ENCODE measurements at places on chromosomes 6 and 20.
A peak's percentile ranks its signal among the peaks of the same experiment; 100 is the strongest.

DNA sequence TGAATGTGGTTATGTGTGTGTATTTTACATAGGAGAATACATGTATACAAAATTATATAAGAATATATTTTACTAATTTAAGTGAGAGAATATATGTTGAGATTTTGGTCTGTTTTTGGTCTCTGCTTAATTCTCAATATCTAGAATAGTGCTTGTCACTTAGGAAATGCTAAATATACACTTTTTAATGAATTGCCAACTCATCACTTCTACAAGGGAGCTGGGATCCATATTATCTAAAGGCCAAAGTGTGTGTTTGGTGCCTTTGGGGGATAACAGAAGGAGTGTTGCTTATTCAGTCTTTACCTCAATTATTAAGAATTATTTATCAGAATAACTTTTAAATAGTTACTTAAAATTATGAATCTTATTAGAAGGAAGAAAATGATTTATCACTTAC, 1304.8 kb downstream of the HACE1 start:
- DNase-seq = no peak

GRCh38 chr6:30828027-30828962, 56.0 kb upstream of the DDR1 start:
- peak; percentile 72 for DNase-seq

DNA sequence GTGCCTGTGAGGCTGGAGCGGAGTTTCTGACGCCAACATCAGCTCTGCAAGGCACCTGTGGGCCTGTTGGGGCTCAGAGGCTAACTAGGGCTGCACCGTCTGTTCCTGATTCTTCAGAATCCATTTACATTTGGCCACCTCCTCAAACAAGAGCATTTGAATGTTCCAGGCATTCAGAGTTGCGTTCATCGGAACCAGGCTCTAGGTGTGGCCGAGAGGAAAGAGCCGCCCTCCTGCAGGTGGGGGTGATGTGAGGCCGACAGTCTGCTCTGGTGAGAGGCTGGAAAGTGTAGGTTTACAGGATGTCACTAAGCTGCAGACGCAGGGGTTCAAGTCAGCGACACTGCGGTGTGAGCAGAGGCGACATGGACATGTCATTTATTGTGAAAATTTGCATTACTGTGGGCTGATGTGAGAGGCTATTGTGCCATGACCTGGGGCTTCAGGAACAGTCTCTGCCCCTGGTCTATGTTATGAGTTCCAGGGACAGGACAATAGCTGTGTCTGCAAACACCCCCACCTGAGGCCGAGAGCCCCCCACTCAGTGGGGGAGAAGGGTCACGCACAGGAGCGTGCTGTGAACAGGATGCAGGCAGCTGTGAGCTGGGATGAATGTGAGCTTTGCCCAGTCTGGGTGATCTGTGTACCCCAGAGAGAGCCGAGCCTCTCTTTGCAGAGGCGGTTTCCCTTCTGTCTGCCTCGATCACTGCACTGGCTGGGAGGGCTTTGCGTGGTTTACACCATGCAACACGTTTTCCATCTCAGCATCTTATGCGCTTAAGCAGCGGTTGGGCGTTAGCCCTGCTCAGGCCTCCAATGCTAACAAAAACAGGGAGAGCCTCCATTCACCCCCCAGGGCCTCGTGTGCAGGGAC, 21.1 kb downstream of the SLCO4A1 start:
- no peak for DNase-seq

DNA sequence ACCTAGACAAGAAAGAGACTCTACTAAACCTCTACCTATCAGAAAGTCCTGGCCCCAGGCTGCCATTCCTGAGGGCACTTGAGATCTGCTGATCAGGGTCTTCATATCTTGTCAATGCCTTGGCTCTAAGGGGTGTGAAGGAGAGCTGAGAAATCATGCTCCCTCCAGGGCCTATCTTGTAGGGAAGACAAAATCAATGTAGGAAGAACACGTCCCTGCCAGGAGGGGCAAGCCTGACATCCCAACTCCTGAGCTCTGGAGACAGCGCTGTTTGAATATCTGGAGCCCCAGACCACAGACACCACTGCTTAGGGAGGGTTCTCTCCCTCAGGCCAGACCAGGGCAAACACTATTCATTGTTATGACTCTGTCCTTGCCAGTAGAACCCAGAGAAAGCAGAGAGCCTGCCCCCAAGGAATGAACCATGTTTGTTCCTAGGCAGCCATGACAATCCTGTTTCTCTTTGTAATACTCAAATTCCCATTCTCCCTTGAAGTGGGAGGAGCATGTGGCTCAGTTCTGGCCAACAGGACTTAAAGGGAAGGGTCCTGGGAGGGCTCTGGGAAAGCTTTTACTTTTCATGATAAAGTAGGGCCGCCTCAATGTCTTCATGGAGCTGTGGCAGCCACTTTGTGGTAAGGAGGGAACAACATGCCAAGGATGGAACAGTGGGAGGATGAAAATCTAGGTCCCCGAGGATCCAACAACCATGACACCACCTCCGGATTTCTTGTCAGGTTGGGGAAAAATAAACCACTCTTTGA, 1.8 kb upstream of the FASTKD5 start:
- DNase-seq = no peak

- no peak for DNase-seq
Measured at GRCh38 chr6:34248198-34248726, 544 bp downstream of the SMIM29 start.

DNA sequence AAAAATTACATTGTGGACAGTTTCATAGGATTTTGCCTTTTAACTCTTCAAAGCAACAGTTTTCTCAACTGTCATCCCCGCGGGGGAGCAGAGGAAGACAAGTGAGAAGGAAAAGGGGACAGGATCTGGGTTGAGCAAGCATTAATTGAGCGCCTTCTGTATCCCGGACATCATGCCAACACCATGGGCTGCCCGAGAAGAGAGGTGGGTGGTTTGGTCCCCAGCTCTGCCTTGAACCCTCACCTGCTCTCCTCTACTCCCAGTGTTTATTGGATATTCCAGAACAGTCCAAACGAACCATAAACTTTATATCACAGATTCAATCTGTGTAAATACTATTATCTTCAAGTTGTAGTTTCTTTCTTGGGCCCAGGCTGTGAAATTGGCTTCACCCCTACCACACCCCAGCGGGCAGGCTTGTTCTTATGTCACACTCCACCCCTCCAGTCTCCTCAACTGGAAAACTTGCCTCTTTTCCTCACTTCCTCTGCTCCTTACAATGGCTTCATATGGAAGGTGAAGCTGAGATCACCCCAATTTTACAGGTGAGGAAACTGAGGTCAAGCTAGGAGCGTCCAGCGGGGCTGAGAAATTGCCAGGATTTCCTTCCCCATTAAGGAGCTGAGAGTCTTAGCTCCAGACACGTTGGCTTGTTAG, 6.0 kb downstream of the PCK1 start:
- DNase-seq = no peak

DNA sequence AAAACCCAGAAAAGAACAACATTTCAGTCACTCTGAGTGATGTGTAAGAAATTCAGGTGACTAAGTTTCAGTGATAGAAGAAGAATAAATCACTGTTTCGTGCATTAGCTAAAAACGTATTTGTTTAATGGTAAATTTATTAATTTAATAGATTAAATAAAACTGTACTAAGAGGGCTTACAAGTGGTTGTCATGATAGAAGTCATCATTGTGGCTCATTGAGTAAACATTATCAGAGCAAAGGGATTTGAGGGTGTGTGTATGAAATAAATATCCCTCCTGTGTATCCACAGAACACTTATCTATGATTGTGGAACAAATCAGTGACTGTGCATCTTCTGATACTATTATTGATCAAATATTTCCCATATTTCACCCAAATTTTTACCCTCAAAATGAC, 40.1 kb downstream of the THEMIS start:
- DNase-seq = no peak

- DNase-seq = no peak
Measured at GRCh38 chr6:95802978-95803377, 212.8 kb upstream of the FUT9 start.

DNA sequence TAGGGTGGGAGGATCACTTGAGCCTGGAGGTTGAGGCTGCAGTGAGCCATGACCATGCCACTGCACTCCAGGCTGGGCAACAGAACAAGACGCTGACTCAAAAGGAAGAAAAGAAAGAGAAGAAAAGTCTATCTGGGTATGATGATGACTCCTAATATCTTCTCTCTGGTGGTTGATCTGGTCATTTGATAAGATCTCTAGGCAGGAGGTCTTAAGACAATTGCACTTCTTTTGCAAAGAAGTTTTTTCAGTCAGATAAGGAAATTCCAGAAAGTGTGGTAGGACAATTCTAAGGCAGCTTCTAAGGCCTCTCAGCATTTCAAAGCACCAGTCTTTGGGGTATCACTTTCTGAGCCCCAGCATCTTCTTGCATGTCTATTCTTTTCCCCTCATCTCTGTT, 7.7 kb upstream of the AIF1 start:
- DNase-seq = no peak

- peak; percentile 11 for DNase-seq
Measured at GRCh38 chr6:37987018-37987417, 167.5 kb downstream of the ZFAND3 start.

DNA sequence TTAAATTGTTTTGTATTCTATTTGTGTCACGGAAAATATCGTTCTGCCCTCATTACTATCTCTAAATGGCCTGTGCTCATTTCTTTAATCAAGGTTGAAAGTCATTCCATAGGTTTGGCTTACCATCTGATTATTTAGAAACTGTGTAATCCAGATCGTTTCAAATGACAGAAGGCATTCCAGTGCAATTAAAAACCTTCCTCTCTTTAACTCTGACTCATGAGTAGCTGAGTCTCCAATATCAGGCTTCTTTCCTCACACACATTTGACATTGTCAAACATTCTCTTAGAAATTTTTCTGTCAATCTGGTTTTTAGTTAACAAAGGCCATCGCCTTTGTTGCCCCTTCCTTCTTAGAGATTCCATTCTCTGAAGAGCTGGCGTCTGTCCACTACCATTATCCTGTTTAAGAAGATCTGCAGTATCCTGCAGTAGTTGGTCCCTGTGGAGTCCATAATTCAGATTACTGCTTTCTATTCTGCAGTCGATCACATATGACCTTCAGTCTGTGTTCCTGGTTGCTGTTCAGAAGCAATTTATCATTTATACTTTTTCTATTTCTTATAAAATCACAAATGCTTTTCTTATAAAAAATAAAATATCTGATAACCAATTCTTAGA, 3.9 kb upstream of the TRDN start:
- DNase-seq = no peak

DNA sequence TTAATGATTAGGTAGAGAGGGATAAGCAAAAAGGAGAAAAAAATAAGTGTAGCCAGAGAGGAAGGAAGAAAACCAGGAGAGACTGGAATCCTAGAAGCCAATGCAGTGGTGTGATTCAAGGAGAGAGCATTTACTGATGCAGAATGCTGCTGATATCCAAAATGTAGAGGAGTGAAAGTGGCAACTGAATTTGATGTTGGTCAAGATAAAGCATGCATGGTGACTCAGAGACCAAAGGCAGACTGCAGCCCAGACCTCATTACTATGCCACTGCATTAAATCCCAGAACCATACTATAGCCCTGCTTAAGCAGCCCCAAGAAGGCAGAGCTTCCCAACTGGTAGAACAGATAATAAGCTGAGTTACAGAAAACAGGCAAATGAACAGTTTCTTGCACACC, 15.8 kb downstream of the KLHL32 start:
- no peak for DNase-seq
